ENCODE measurements at places on chromosomes 16 and 17. TPM values are rescaled to one million over a fixed set of nuclear protein-coding genes. Genes with fewer than 3 reads are reported as not detected.
A peak's percentile ranks its signal among the peaks of the same experiment; 100 is the strongest.

Gene TBC1D3G
- total RNA-seq, result not detected

Gene RNU2-1
- 2,735 TPM for total RNA-seq

Gene ITGAL
- 3.4 TPM for total RNA-seq

Gene GLIS2
- total RNA-seq, result 4.1 TPM

Gene CCL1
- not detected for total RNA-seq

Gene SLC9A5
- 0.48 TPM for total RNA-seq

Gene SLC5A2
- 0.21 TPM for total RNA-seq

Gene MT1G
- total RNA-seq, result 995 TPM

Gene GAS2L2
- total RNA-seq, result not detected

GRCh38 chr17:61415374-61416210 lies 15.9 kb downstream of the TBX2 start:
- peak; percentile 16 for DNase-seq

- DNase-seq, result no peak
These were observed 122.2 kb downstream of the IRX5 start for GRCh38 chr16:55052741-55053415.

- peak; percentile 22 for DNase-seq
These were observed 33.0 kb downstream of the COX11 start for GRCh38 chr17:54935471-54935870.

DNA sequence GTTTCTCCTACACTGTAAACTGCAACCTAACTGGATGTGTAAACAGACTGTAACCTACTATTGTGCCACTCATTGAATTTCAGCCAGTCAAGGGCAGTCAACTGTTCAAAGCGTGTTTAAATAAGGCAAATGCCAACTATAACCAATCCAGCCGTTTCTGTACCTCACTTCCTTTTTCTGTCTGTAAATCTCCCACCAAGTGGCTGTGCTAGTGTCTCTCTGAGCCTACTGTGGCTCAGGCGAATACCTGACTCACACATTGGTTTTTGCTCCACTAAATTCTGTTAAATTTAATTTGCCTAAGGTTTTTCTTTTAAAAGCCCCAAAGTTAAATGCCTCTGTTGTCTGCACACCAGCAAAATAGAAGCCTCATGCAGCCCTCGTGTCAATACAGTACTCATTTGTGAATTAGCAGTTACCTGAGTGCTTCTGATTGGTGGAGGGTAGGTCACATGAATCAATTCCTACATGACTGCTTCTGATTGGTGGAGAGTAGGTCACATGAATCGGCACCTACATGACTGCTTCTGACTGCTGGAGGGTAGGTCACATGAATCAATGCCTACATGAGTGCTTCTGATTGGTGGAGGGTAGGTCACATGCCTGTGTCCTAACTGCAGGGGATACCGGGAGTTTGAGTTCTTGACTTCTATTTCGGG lies 31.1 kb upstream of the CCR7 start:
- DNase-seq, result no peak

DNA sequence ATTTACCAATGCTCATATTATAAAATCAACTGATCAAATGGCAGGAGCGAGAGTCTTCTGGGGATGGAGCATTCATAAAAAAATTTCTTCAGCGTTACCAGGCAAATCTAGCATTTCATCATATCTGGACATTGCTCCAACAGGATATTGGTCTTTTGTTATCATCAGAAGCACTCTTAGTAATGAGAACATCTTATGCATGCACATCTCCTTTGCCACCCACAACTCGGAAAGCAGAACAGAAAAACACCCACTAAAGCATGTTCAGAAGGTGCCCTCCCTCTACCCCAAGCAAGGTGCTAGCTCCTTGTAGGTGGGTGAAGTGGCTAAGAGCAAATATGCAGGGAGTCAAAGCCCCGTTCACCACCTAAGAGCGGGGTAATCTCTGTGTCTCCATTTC lies 18.9 kb downstream of the ARHGAP17 start:
- DNase-seq, result no peak

DNA sequence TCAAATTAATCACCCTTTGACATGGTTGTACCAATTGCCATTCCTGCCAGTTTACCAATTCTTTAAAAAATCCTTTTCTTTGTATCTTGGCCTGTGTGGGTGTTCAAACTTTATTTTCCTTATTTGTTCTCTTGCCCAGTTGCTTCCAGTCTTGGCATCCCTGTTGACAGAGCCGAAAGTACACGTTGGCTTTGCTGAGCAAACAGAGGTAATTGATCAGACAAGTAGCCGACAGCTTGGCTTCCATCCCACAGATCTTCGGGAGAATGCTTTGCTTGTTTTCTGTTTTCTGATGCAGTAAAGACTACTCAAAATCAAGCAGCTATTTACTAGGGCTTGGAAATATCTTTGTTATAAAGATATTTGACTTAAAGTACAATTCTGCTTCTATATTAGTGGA lies 506.8 kb upstream of the SALL1 start:
- no peak for DNase-seq

DNA sequence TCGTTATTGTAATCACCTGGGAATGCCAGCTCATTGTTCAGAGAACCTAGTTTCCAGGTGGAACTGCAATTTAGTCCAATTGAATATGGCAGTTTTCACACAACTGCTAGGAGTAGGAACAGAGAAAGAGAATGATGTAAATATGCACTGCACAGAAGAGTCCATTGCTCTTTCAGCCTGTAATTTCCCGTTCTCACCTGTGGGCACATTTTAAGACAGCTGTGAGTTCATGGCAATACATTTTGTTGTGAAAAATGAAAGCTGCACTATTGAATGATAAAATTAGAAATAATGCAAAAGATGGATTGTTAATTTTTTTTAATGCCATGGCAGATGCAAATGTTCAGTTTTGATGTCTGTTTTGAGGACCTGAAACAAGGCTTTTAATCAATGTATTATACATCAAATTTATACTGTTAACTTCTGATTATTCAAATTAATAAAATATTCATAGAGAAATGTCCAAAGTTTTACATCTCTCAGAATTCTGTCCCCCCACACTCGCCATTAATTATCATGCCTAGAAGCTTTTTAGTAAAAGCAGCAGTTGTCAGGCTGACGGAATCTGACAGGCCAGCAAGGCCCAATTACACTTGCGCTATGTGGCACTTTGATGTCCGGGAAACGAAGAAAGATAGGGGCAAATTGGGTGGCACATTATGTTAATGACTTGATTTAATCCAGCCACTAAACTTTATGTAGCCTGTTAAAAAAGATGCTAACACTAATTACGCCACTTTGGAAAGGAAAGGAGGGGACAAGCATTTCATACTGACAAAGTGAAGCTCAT lies 72.2 kb downstream of the RPGRIP1L start:
- DNase-seq, result no peak

DNA sequence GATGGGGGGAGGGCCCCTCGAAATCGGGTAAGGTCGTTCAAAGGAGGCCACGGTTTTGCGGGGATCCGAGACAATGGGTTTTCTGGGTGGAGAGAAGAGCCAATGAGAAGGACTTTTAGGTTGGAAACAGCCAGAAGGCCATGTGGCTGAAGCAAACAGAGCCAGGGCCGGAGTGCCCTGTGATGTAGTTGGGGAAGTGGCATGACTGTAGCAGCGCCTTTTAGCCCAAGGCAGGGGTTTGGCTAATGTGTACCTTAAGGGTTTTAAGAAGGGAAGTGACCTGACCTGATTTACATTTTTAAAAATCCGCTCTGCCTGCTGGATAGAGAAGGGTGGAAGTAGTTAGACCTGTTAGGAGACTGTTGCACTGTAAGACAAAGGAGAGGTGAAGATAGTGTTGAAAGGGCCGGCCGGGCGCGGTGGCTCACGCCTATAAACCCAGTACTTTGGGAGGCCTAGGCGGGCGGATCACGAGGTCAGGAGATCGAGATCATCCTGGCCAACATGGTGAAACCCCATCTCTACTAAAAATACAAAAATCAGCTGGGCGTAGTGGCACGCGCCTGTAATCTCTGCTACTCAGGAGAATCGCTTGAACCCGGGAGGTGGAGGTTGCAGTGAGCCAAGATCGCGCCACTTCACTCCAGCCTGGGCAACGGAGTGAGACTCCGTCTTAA lies 1.0 kb downstream of the LYRM1 start:
- DNase-seq, result peak; percentile 65

DNA sequence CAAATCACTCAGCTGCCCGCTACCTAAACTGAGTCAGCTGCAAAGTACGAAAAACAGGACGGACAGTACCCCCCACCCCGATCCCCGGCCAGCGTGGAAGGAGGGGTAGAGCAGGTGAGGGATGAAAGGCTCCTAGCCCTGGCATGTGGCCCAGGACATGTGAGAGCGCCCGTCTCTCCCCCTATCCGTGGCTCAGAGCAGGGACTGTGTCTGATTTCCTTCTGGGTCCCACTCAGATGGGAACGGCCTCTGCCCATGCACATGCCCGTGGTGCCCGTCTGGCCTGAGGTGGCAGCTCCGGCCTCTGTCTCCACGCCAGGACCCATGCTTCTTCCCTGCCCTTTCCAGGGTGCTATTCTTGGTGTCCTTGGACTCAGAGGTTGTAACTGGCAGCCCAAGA lies 30.2 kb upstream of the RASD1 start:
- no peak for DNase-seq

GRCh38 chr16:77838597-77839255 lies 50.4 kb downstream of the VAT1L start:
- DNase-seq, result no peak

GRCh38 chr16:23784811-23785447 lies 30.1 kb downstream of the CHP2 start:
- no peak for DNase-seq

- no peak for DNase-seq
These were observed 11.3 kb downstream of the DNAAF1 start for GRCh38 chr16:84156342-84156784.

- DNase-seq, result no peak
These were observed 331 bp upstream of the ZNF287 start for GRCh38 chr17:16569358-16569712.

- no peak for DNase-seq
These were observed 12.8 kb upstream of the GNG13 start for GRCh38 chr16:813204-813915.

- no peak for DNase-seq
These were observed 707.4 kb downstream of the MAF start for GRCh38 chr16:78892951-78893733.

- no peak for DNase-seq
These were observed 60.4 kb downstream of the PGS1 start for GRCh38 chr17:78438694-78439325.

- DNase-seq, result no peak
These were observed 8.7 kb downstream of the ABI3 start for GRCh38 chr17:49218941-49219913.

DNA sequence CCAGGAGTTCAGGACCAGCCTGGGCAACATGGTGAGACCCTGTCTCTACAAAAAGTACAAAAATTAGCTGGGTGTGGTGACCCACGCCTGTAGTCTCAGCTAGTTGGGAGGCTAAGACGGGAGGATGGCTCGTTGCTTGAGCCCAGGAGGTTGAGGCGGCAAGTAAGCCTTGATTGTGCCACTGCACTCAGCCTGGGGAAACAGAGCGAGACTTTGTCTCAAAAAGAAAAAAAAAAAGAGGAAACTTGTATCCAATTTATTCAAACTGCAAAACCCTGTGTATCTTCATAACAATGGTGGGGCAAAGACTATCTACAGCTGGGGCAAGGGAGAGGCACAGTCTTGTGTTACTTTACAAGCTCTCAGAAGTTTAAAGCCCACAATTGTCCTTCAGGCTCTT lies 21.5 kb downstream of the GRB7 start:
- DNase-seq, result no peak

- no peak for DNase-seq
These were observed 20.0 kb upstream of the NXPH3 start for GRCh38 chr17:49555495-49556222.

DNA sequence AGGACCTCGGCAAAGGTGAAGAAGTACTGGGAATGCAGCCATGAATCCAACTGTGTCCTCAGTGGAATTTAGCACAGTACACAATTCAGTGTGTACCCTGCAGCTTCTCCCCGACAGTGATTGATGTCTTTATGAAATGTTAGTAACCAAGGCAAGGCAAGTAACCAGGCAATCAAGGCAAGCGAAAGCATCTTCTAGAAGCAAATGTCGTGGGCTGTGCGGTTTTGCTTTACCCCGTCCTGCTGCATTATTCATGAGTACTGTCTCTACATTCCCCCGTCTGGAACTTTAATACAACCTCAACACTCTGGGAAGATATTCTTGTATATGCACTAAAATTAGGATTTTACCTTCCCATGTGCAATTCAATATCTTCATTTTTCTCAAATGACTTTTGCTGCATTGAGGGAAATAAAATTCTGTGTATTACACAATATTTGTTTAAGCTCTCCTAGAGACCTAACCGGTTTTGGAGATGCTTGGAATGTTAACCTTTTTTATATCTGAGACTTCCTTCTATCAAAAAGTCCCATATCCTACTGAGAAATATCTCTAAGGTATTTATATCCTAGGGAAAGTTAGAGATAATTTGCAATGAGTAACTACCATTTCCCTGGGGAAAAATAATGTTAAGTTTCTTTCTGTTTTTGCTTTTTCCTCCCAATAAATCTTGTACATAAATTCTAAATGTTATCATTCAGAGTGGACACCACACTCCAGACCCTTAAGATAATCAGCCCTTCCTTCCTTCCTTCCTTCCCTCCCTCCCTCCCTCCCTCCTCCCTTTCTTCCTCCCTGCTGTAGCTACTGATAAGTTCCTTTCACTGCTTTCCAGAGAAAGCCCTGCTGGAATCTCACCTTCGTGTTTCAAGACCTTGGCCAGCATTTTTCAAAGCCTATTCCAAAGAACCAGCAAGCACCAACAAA lies 51.9 kb upstream of the ADORA2B start:
- DNase-seq, result no peak

GRCh38 chr16:70160821-70161220 lies 12.8 kb upstream of the CLEC18C start:
- no peak for DNase-seq

DNA sequence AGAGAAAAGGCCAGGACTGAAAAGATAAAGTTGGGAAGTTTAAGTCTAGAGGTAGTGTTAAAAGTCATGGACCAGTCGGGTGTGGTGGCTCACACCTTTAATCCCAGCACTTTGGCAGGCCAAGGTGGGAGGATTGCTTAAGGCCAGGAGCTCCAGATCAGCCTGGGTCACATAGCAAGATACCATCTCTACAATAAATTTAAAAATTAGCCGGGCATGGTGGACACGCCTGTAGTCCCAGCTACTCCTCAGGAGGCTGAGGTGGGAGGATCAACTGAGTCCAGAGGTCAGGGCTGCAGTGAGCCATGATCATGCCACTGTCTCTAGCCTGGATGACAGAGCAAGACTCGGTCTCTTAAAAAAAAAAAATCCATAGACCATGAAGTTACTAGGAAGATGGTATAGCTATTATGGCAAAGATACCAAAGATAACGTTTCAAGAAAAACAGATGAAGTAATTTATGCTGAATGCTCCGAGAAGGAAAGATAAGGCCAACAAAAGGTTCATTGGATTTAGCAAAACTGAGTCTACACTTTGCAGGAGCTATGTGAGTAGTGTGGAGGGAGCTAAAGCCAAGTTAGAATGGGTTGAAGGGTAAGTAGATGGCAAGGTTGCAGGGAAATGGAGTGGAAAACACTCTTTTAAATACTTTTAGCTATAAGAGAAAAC lies 11.7 kb downstream of the TRIM37 start:
- no peak for DNase-seq

All from colonic mucosa (tissue), 4 donors.